Cardiac fibroblast (primary cell): ENCODE measurements at places on chromosomes 12 and 14.

- no peak for DNase-seq
These were observed 515.5 kb downstream of the C12orf50 start for GRCh38 chr12:87513536-87514280.

DNA sequence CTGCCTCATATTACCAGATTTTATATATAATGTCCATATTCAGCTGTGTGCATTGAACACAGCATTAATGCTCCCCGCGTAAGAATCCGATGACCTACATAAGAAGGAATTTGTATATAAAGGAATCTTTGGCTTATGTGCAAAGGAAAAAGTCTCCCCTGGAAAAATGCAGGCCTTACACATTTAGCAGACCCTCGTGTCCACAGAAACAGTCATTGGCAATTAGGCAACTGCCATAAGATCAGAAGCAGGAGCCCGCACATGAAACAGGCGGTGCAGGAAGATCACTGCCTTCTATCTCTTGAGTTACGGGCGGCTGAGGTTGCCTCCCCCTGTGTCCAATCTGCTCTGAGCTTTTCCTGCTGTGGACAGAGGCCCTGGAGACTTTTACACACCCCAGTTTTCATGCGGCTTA, 63.2 kb upstream of the RFX4 start:
- DNase-seq: peak; percentile 30

- DNase-seq: no peak
These were observed 94.0 kb downstream of the ESR2 start for GRCh38 chr14:64200170-64200569.

DNA sequence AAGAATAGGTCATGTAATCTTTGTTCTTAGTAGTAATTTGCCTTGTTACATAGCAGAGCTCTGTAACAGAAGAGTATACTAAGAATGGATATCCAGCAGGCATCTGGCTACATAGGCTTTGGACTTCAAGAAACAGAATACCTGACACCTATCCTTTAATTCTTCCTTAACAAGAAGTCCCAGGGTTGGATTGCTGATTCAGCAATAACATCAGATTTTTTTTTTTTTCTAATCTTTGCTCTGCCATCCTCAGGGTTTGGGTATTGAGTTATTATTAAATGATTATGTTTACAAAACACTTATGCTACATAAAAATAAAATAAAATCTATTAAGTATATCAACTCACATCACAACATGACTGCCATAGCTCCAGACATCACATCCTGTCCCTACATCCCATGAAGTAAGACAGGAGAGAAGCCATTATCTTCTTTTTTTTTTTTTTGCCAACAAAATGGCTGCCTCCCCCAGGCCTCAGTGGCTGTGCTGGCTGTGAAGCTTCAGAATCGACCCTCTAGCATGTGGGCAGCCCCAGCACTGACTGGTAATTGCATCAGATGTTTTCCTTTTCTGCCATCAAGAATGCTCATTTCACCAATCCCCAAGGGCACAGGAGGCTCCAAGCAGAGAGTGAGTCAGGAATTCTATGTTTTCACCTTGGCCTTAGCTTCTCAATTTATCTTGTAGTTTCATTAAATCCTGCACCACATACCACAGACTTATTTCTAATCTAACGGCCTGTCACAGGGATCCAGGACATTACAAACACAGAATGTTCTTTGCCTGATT, 186.2 kb downstream of the DICER1 start:
- DNase-seq: peak; percentile 10

DNA sequence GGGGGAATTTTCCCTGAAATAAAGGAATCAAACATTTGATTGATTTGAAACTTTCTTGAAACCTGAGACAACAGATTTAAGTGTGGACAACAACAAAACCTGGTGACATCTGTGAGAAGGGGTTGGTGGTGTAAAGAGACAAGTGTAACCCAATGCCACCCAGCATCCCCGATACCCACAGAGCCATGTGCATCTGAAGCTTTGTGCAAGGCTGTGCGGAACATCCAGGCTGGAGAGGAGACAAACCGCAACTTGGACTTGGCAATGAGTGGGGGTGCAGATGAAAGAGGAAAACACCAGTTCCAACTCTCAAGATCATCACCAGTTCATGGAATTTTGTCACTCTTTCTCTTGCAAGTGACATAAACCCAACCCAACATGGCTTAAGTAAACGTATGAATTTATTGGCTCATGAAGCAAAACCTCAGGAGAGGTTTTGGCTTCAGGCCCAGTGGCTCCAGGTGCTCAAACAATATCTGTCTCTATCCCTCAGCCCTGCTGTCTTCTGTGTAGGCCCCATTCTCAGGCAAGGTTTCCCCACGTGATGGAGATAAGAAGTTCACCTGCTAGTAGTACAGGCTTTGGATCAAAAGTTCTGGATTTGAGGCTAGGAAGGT, 55.2 kb upstream of the NTF3 start:
- DNase-seq: no peak

DNA sequence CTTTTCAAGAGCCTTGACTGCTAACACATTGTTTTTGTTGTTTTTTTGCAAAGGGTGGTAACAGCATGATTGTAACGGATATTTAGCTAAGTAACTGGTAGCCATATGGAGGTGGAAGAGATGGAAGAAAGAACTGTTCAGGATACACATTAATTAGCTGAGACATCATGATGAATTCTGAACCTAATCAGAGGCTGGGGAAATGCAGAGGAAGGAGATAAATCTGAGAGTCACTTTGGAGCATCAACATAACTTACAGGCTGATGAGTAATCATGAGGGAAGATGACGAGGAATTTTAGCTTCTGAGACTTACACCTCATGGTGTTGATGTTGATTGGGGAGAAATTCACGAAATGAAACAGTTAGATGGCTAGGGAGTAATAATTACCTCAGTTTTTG, 62.3 kb downstream of the NIN start:
- peak; percentile 33 for DNase-seq
